Activated CD4-positive, alpha-beta T cell treated with anti-CD3 and anti-CD28 coated beads, Interleukin-2, amount 50 U/mL, for 4 hours (primary cell): ENCODE measurements at places on chromosomes 7 and 10.
A peak's percentile ranks its signal among the peaks of the same experiment; 100 is the strongest.

DNA sequence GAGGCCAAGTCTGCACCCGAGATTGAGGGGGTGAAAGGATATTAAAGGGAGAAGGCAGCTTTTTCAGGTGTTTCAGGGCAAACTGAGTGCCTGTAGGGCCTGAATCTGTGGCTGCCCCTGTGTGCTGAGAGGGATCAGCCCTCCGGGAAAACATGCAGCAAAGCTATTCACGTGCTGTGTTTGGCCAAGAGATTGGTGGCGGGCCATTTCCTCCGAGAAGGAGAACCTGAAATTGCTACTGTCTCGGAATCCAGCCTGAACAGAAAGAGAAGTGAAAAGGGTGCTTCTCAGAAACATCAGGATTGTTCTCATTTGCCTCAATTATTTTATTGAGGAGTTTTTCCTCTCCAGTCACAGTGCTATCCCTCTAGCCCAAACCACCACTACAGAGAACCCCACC lies 16.0 kb downstream of the GIMAP5 start:
- DNase-seq: no peak

GRCh38 chr7:141944811-141945210 lies 2.0 kb downstream of the CLEC5A start:
- DNase-seq: no peak

DNA sequence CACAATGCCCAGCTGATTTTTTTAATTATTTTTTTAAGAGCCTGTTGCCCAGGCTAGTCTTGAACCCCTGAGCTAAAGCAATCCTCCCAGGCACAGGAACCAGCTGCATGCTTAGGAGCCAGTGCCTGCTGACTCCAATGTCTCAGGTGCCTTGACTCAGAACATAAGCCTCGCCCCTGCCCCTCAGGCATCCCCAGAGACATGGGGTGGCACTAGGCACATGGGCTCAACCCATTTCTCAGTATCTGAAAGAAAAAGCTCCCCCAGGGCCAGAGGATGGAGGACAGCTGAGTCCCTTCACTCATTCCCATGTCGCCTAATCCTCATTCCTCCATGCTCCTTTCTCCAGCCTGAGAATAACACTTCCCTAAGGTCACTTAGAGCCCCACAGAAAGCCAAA lies 39.1 kb downstream of the KCNH2 start:
- DNase-seq: no peak

DNA sequence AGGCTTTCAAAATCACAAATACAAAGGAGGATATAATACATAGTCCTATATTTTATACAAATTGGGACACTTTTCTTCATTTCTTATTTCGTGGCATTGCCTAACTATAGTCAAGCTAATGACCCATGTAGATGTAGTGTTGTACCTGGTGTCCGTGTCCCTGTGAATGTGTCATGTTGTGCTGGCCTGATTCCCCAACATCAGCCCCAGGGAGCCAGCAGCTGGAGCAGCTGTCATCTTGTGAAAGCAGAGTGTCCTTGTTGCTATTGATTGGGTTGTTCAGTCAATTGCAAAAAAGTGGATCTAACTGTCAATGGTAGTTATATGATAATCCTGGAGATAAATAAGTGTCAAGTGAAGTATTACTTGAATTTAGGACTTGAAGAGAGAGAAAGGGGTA lies 86.3 kb downstream of the KAT6B start:
- DNase-seq: no peak

DNA sequence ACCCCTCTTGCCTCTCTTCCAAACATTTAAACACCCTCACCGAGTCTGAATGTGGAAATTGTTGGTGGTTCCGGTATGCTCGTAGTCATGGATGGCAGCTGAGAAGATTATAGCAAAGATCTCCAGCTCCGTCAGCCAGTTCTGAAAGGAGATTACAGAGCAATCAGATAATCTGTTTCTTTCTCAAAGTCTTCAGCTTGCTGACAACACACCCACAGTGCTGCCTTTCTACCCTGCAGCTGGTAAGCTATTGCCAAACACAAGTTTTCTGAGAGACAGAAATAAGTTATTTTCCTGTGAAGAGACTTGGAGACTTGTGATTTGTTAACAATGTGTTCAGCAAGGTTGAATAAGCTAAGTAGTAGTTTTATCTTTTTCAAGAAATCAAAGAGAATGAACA lies 163.6 kb downstream of the PPP1R17 start:
- DNase-seq: no peak

DNA sequence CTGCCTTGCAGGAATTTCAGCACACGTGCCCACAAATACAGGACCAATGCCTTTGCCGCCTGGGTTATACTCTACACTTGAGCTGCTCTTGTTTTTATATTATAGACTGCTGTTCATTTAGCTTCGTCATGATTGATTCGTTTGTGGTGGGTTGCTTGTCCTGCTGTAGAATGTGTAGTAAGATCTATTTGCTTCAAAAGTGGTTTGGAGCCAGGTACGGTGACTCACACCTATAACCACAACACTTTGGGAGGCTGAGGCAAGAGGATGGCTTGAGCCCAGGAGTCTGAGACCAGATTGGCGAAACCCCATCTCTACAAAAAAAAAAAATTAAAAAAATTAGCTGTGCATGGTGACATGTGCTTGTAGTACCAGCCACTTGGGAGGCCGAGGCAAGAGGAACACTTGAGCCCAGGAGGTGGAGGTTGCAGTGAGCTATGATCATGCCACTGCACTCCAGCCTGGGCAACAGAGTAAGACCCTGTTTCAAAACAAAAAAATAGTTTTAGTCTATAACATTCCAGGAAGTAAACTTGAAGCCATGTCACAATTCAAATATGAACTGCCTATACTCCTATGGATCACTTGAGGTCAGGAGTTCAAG lies 9.0 kb upstream of the RHBDD2 start:
- no peak for DNase-seq

DNA sequence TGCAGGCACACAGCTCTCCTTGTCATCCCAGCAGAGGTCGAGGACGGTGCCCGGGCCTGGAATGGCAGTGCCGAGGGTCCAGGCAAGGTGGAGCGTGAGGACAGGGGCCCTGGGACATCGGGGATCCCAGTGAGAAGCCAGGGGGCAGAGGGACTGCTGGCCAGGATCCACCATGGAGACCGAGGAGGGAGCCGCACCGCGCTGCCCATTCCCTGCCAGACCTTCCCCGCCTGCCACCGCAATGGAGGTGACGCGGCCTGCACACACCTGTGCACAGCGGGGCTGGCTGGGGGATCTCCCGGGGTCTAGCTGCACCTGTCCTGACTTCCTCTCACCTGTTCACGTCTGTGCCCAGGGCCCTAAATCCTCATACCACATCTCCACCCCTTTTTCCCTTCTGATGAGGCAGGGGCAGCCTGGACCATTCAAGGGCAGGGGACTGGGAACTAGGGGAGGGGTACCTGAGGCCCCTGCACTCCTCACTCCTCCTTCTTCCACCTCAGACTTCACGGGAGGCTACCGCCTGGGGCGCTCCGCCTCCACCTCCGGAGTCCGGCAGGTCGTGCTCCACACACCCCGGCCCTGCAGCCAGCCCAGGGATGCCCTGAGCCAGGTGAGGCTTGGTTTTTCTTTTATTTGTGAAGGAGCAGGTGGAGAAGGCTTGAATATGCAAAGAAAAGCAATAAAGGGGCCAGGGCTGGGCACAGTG lies 6.9 kb downstream of the NYAP1 start:
- no peak for DNase-seq

GRCh38 chr10:101818872-101819633 lies 809 bp upstream of the OGA start:
- DNase-seq: peak; percentile 30

GRCh38 chr10:125687507-125688185 lies 4.7 kb upstream of the TEX36 start:
- no peak for DNase-seq

DNA sequence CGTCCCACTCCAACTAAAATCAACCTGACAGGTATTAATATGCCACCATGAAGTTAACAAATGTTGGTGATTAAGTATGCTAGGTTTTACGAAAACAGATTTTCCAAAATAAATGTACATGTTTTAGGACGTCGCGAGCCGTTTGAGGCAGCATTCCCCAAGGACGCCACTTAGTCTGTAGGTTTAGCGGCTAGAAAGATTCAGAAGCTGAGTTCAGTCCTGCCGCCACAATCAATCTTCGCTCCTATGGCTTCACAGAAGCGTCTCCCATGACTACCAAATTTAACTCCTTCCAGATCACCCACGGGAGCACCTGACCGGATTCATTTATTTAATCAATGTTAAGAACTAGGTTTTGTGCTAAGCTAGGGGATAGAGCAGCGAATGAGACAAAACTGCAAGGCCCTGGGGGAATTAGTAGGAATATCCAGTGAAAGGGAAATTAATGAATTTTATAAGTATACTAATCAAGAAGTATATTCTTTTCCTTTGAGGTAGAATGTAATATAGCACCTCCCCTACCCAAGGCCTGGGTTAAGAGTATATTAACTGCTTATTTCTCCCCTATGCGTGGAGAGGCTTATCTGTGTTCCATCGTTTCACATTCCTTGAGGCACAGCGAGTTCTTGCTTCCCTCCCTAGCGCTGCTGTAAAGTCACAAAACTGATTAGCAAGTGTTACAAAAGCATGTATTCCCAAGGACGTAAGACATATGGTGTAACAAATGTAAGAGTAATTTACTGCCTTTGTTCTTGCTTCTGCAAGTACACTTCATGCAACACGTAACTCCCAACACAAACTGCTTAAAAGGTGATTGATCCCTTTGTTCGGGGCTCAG lies 994 bp upstream of the CYP51A1 start:
- no peak for DNase-seq

GRCh38 chr7:43454936-43455518 lies 127.9 kb upstream of the STK17A start:
- DNase-seq: no peak

- DNase-seq: no peak
Measured at GRCh38 chr7:126079581-126079980, 1150.0 kb upstream of the POT1 start.

GRCh38 chr7:43444711-43445578 lies 138.0 kb upstream of the STK17A start:
- no peak for DNase-seq

GRCh38 chr10:96719200-96719599 lies 1.1 kb downstream of the PIK3AP1 start:
- DNase-seq: no peak

DNA sequence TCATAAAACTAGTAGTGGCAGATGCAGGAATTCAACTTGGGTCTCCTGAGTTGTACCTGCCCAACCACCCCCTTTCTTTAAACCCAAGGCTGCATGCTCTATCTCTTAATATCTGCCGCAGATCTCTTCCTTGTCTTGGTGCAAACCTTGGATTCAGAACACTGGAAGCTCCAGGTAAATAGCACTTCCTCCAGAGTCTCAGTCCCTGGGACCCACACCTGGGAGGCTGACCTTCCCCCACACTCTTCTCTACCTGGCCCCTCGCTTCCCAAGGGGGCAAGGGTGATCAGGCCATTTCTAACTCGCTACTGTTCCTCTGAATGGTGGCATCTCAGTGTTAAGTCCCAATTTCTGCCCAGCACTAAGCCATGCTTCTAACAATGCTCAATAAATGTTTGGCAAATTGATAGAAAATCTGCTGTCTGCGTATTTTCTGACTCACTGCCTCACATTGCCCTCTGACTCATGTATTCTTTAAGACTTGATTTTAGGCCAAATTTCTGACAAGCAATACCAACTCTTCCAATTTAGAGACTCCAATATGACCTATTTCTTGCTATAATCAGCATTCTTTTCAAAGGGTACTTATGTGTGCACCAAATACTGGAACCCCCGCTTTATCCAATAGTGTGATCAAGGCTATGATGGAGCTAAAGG lies 68.0 kb upstream of the PPP1R3C start:
- DNase-seq: no peak

- no peak for DNase-seq
Measured at GRCh38 chr7:26155531-26156375, 3.8 kb downstream of the NFE2L3 start.

DNA sequence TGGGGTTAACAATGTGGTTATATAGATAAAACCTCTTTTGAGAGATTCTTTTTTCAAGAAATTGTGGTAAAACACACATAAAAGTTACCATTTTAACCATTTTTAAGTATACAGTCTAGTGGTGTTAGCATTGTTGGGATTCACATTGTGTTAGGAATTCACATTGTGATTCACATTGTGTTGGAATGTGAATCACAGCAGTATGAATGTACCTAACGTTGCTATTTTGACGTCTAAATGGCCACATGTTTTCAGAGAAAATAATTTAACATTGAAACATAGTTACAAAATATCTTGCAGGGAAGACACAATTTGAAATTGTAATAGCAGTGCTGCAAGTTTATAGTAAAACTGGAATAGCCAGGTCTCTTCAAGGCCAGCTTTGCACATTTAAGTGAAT lies 129.0 kb downstream of the BICC1 start:
- no peak for DNase-seq

DNA sequence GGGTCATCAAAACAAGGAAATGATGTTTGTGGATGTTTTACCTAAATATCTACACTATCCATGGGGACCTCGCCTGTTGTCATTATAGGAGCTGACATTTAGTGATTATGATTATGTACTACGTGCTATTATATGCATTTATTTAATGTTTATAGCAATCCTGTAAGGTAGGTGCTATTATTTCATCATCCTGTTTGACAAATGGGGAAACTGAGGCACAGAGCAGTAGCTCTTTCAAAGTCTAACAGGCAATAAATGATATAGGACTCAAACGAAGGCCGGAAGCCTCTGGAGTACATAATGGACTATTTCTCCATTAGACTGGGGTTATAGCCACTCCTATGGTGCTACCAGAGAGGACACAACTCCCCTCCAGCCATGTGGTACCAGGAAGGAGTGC lies 60.6 kb upstream of the KDM7A start:
- no peak for DNase-seq

- DNase-seq: no peak
Measured at GRCh38 chr10:62853710-62854109, 37.5 kb upstream of the EGR2 start.

- peak; percentile 45 for DNase-seq
Measured at GRCh38 chr7:106022193-106022821, 59.2 kb downstream of the CDHR3 start.

DNA sequence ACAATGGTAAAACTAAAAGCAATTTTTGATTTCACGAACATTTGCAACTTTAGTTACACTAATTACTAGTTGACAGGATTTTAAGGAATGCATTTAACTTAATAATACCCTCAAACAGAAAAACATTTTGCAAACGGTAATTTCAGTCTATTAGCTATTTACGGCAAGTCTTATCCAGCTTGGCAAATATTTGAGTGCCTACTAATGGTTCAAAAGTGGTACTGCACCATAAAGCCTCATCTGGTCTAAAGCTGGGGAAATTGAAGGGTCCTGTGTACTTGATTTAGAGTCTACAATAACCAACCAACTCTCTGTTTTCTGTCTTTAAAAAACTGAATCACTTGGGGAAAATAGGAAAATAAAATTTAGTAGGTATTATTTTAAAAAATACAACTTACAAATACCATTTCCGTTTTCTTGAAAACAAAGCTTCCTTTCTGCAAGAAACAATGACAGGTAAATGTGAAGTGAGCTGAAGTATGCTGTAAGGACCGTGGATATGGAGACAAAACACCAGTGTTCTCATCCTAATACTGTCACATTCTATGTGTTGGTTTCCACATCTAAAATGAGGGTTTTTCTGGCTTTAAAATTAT lies 142.3 kb downstream of the VPS50 start:
- no peak for DNase-seq
